Right cardiac atrium (tissue), 5 donors: ENCODE measurements at places on chromosomes 2 and 18. TPM values are rescaled to one million over a fixed set of nuclear protein-coding genes. Genes with fewer than 3 reads are reported as not detected.
A peak's percentile ranks its signal among the peaks of the same experiment; 100 is the strongest.

- DNase-seq, result peak; percentile 90
Measured at GRCh38 chr2:237223201-237223861, 137.6 kb downstream of the COPS8 start.

GRHL1 gene
- 2.5 TPM for total RNA-seq

DNA sequence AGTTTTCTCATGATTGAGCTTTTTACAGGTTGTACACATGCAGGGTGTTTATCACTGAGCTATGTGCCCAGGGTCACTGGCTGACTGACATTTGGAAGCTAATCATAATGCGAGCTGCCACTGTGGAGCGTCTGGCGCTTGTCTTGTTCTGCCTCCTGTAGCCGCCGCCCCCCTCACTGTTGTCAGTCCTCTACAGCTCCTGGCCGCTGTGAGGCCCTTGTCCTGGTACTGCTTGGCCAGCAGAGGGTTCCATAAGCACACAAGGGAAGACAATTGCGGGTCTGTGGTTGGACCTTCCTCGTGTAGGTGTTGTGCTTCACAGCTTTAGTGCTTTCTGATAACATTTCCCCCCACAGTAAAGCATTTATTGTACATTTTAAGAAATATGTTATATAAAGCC lies 105.6 kb upstream of the LDLRAD4 start:
- DNase-seq, result peak; percentile 86

DNA sequence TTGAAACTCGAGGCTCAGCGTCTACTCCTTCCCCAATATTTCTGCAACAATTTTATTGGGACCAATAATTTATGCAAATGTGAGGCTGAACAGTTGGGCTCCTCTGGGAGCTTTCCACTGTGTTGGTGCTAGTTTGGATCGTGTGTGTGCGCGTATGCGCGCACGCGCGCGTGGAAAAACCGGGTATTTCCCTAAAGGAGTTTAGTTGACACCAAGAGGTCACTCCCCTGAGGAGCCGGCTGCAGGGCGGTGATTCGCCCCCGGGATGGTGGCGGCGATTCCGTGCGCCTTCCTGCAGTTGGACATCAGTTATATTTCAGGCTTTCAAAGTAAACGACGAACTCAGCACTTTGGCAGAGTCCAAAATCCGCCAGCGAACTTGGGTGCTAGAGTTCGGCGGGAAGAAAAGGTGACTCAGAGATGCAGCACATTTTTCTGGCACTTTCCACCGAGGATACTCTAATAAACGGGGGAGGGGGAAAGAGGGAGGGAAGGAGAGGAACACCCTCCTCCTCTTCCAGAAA lies 186.5 kb upstream of the FANCL start:
- DNase-seq, result peak; percentile 53

MYO5B gene
- total RNA-seq, result 3.2 TPM

DNA sequence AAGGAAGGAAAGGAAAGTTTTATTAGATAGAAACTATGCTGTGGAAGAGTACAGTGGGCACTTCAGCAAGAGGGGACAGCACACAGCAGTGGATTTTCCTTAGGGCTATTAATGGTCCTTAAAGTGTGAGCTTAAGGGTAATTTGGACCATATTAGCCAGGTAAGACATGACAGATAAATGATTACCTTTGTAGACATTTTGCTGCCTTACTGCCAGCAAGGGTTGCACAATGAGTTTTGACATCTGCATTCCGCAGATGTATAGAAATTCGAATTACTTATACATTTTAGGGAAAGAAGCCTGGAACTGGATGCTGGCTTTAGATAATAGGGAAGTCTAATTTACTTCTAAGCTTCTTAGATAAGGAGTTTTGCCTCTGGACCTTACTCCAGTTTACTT lies 14.0 kb upstream of the UBE2F start:
- no peak for DNase-seq

HOXD13 gene
- not detected for total RNA-seq

DNA sequence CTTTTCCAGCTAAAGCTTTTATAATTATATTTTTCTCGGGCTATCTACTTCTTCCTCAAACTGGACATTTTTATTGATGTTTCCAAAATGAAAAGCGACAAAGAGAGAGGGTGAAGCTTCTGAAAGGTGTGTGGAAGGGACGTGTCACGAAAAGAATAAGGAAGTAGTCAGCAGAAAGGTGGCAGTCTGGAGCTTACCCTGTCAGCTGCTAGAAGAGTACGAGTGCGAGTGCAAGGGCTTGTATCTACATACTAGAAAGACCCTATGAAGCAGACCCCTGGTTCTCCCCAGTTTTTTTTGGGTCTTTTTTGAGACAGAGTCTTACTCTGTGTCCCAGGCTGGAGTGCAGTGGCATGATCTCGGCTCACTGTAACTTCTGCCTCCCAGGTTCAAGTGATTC lies 14.6 kb downstream of the FHL2 start:
- no peak for DNase-seq

- DNase-seq, result no peak
Measured at GRCh38 chr2:155026651-155027174, 328.2 kb downstream of the KCNJ3 start.

DNA sequence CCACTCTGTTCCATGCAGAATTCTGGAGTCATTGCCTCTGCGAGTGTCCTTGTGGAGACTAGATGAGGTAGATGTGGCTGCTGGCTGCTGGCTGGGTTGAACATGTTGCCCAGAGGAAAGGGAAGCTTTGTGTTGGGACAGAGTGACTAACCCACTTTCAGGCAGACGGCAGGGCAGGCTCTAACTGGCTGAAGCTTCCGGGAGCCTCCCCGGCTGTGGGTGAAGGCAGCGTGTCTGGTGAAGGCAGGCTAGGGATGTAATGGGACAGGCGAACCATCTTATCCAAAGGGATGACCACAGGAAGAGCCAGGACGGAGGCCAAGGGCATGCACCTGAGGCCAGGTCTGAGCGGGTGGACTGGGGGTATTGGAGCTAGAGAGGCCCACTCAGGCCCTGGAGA lies 16.0 kb downstream of the ASPRV1 start:
- peak; percentile 60 for DNase-seq

- peak; percentile 61 for DNase-seq
Measured at GRCh38 chr2:120586507-120587278, 149.0 kb upstream of the GLI2 start.

DNA sequence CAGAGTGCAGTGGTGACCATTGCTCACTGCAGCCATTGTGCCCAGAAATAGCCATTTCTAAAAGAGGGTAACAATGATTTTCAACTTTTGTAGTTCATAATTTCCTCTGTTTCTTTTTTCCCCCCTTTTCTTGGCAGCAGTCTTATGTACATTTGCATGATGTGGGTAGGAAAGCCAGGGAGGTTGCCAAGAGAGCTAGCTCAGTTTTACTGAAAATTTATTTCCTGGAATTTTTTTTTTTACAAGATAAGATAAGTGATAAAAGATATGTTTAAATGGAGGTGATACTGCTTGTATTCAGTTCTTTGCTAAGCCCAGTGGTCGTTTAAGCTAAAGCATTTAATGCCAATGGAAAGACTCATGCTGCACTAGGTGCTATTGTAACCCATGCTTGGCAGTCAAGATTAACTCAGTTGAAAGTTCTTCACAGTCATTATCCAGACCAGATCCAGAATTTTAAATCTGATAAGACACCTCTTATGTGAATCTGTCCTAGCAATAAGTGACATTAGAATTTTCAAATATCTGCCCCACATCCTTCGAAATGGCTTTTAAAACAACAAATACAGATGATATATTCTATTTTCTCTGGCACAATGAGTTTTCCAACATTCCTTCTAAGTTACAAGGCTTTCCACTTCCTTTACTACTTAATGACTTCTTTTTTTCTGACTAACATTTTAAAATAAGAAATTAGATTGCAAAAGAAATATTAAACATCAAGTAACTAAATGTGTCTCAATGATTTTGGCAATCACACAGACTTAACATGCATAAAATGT lies 4.4 kb upstream of the ATP8B1 start:
- no peak for DNase-seq

- DNase-seq, result no peak
Measured at GRCh38 chr2:118292991-118293390, 204.7 kb downstream of the INSIG2 start.

- no peak for DNase-seq
Measured at GRCh38 chr2:186319105-186319504, 167.0 kb upstream of the ZC3H15 start.

SERPINB4 gene
- not detected for total RNA-seq

DNA sequence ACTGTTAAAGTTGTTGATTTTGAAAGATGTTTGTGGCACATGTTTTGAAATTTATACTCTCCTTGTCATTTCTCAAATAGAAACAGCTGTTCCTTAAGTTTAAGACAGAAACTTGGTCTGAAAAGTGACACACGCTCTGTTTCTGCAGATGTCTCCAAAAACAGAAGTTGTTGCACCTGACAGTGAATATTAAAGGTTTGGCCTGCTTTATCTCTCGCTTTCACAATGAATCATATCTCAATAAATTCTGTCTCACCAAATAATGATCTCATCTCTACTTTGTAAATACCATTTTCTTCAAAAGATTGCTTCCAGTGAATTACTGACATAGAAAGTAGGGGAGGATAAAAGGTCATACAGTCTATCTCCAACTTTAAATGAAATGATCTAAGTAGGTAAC lies 294.9 kb upstream of the SYT4 start:
- no peak for DNase-seq

- DNase-seq, result no peak
Measured at GRCh38 chr18:27312853-27313252, 127.7 kb upstream of the CHST9 start.

- no peak for DNase-seq
Measured at GRCh38 chr2:240398661-240399267, 36.7 kb upstream of the GPC1 start.

DNA sequence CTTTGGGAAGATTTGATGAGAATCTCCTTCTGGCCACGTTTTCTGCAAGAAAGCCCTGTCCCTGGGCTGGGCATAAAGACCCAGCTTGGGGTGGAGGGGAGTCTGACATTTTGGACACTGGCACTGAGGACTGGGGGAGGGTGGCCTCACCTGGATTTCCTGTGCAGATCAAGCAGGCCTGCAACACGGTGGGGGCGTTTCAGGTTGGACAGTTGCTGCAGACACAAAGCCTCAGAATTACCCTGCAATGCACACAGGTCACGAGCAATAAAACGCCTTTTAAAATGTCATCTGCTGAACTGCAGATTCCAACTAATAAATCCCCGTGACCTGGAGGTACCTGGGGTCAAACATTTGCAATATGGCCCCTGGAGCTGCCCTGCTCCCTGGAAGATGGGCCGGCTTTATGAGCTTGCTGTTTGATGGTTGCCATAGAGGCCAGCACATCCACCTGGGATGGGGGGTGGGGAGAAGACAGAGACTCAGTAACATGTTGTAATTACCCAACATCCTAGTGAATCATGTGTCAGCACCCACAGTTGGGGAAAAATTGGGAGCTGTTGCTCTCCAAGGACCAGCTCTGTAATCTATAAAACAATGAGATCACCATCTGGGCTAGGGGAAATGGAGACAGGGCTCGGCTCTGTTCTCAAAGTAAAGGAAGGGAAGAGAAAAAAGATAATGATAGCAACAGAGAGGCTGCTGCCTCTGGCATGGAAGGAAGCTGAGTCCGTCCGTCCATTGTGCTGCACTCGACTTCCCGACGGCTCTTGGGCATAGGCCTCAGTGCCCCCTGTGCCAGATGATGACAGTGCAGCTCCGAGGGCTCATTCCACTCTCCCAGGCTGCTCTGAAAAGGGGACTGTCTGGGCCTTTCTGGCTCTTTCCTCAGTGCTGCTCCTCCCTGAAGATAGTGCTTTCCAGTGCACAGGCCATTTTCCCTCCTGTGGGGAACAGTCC lies 340.3 kb downstream of the CYRIA start:
- DNase-seq, result no peak

DNA sequence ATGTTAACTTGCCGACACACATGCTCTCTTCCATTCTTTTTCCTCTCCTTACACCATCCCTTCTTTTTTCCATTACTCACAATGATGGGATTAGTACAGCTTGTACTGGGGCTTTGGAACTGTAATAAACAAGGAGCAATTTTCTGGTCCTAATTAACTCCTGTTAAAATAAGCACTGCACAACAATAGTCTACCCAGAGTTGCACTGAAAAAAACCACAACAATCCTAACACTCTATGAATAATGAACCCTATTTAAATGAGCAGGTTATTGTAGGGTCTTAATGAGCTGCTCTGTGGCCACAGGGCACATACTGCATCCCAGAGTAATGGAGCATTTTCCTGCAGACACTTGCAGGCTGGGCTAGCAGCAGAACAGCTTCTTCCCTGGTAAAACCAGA lies 380.3 kb downstream of the NRXN1 start:
- DNase-seq, result no peak

GRCh38 chr2:7649461-7650228 lies 732.4 kb downstream of the RNF144A start:
- DNase-seq, result no peak

- DNase-seq, result no peak
Measured at GRCh38 chr2:219713110-219713509, 85.7 kb downstream of the SLC4A3 start.

VWA3B gene
- 0.29 TPM for total RNA-seq

DNA sequence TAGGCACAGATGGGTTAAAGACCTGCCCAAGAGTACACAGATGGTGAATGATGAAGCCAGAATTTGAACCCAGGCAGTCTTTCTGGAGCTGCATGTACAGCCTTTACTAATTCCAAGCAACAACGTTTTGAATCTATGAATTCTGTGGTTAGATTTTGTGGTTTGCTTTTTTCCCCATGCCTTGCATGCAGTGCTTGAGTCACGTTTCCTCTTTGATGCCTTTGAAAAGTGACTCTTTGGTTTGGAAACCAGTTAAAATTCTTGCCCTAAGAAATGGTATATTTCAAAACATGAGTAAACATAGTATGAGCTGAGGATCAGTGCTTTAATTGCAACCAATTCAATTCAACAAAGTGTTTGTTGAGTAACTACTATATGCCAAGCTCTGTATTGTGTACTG lies 48.2 kb upstream of the PPM1B start:
- no peak for DNase-seq

- DNase-seq, result peak; percentile 78
Measured at GRCh38 chr2:8679827-8680731, 1.8 kb upstream of the ID2 start.

IL1RL2 gene
- total RNA-seq, result 0.39 TPM

DNA sequence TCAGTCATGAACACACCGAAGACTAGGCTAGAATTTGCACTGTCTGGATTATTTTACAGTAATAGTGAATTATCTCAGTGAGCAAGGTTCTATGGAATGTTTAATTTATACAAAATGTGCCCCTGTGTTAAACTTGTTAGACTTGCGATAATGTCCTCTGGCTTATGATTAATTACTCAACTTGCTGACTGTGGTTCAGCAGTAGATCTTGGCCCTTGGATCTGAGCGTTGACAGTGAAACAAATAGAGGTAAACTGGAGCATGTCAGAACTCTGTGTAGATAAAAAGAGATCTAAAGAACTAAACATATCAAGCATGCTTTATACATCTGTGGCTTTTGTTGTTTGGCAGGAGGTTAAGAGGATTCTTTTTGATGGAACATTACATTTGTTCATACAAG lies 407.6 kb downstream of the DSEL start:
- DNase-seq, result no peak

DNA sequence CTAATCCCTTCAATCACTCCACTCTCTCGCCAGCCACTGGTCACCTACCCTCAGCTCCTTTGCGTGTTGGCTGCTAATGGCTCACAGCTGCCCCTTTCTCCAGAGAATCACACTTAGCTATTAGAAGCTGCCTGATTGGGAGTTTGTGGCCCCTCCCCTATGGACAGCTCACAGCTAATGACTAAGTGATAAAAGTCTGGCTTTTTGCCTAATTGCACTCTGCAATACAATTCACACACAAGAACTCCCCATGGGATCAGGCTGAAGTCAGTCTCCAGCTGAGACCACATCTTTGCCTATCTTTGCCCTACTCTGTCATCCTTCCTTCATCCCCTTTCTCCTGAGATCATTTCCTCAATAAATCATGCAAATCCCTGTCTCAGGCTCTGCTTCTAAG lies 701.9 kb upstream of the RAB6C start:
- no peak for DNase-seq

GRCh38 chr2:103005393-103005792 lies 243.6 kb downstream of the TMEM182 start:
- DNase-seq, result no peak
